Fibroblast of skin of scalp (primary cell): ENCODE measurements at places on chromosomes 4 and X.

GRCh38 chrX:88613338-88613737, 133.7 kb upstream of the CPXCR1 start:
- DNase-seq: no peak

GRCh38 chr4:121535351-121535750, 154.5 kb upstream of the QRFPR start:
- DNase-seq: no peak

GRCh38 chr4:87166296-87166854, 54.0 kb downstream of the KLHL8 start:
- no peak for DNase-seq

DNA sequence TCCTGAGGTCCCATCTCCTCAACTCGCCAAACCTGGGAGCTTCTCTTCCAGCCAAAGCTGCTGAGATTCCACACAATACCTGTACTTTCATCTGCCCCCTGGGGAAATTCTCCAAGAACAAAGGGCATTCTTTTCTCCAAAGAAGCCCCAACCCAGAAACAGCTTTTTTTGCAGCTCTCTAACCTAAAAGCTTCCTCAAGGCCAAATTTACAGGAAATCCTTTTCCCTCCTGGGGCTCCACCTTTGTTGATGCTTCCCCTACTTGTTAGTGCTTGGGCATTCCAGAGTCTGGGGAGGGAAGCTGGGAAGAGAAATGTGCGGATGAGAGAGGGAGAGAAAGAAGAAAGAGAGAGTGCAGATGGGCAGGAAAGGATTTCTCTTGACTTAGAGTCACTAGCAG, 24.3 kb downstream of the ZBTB33 start:
- DNase-seq: no peak
